ENCODE measurements at places on chromosomes 12 and 14.

DNA sequence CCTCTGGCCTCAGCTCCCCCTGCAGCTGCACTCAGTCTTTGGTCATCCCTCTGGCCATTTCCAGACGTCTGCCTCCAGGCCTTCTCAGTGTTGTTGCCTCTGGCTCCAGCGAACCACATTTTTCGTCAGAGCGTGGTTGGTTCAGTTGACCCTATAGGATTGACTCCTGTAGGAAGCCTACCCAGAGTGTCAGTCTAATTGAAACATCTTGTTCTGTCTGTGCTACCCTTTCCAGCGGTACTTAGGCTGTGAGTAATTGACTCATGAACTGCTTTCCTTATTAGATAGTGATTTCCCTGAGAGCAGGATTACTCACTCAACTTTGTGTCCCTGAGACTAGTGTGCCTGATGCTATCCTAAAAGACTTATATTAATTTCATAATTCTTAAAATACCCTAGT lies 373.2 kb downstream of the ATP23 start:
- no peaks in the 10 kb centered on the region for H3K4me1 ChIP-seq
- H3K4me3 ChIP-seq = no peak overlapping the region
- H3K36me3 ChIP-seq = no peaks in the 10 kb centered on the region
- H3K27me3 ChIP-seq = no peaks in the 10 kb centered on the region
- no peak for DNase-seq

- no peak overlapping the region for H3K4me3 ChIP-seq
- H3K27ac ChIP-seq = peak overlapping the region; percentile 7
- no peak for DNase-seq
- no peaks in the 10 kb centered on the region for H3K27me3 ChIP-seq
Observed at GRCh38 chr14:34650786-34651584, 21.0 kb upstream of the SNX6 start.

DNA sequence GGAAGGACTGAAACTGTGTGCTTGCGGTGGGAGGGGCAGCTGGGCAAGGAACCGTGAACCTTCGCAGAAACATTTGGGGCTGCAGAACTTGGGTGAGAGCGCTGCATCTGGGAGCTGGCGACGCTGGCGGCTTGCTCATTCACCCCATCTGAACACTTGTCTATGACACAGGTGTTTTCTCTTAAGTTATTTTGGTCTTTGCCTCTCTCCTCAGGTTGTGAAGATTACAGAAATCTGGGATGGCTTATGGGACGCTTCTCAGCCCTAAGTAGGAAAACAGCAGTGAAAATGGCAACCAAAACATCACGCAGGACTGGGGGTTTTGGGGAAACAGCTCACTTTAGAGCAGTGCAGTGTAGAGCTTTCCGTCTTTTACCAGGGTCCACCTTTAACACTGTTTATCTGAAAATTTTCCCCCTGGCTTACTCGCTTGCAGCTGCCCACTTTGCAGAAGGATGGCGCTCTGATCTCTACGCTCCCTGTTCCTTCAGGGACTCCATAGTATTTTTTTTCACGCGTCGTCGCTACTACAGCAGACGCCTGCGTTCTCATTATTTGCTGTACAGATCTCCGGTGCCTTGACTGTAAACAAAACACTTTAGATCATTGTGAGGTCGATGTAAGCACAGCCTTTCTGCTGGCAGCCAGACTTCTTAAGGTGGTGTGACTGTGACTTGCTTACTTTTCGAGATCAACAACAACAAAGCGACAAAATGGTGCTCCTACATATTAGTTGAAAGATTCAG lies 2.7 kb upstream of the CDKN1B start:
- peak overlapping the region; percentile 99 for H3K4me3 ChIP-seq
- H3K27ac ChIP-seq = peak overlapping the region; percentile 99
- peaks cover 11% of the 10 kb centered on the region for H3K4me1 ChIP-seq
- H3K36me3 ChIP-seq = no peaks in the 10 kb centered on the region
- no peaks in the 10 kb centered on the region for H3K27me3 ChIP-seq

DNA sequence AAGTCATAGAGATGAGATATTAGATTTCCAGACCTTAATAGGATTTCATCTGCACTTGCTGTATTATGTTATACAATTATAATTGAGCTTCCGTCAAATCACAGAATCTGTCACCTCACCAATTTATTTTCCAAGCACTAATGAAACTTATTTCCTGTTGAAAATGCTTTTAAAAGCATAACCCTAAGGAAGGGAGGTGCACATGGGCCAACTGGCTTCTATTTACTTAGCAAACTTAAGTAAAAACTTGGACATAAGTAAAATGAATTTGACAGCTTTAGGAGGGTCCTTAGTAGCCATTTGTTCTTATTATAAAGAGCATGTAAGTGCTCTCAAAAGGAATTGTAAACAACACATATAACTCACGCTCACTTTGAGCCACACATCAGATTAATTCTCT lies 462.2 kb upstream of the TMPO start:
- H3K36me3 ChIP-seq = no peaks in the 10 kb centered on the region
- H3K27ac ChIP-seq = no peak overlapping the region
- H3K4me3 ChIP-seq = no peak overlapping the region
- H3K4me1 ChIP-seq = no peaks in the 10 kb centered on the region
- no peak for DNase-seq

- H3K4me1 ChIP-seq = no peaks in the 10 kb centered on the region
- H3K4me3 ChIP-seq = no peak overlapping the region
- DNase-seq = no peak
- H3K36me3 ChIP-seq = no peaks in the 10 kb centered on the region
- H3K27me3 ChIP-seq = no peaks in the 10 kb centered on the region
Observed at GRCh38 chr12:90235642-90236041, 527.0 kb upstream of the ATP2B1 start.

DNA sequence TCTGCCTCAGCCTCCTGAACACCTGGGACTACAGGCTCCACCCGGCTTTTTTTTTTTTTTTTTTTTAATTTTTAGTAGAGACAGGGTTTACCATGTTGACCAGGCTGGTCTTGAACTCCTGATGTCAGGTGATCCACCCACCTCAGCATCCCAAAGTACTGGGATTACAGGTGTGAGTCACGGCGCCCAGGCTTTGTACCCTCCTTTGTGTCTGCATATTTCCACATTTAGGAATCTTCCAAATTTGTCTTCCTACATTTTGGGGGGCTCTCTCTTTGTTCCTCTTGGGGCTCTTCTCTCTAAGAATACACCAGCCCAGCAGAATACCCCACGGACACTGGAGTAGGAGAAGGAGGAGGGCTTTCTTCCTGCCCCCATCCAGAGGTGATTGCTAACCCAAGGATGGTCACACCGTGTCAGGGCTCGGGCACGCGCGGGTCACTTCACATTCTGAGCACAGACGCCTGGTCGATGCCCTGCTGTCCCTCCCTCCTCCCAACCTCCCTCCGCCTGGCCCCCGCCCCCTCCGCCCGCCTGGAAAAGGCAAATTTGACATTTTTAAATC lies 2.1 kb upstream of the DNAJC22 start:
- H3K4me3 ChIP-seq = peak overlapping the region; percentile 52
- H3K36me3 ChIP-seq = no peaks in the 10 kb centered on the region
- no peak for DNase-seq
- no peak overlapping the region for H3K27ac ChIP-seq

- no peak overlapping the region for H3K27ac ChIP-seq
- no peaks in the 10 kb centered on the region for H3K27me3 ChIP-seq
- H3K36me3 ChIP-seq = no peaks in the 10 kb centered on the region
- no peak overlapping the region for H3K4me3 ChIP-seq
- no peaks in the 10 kb centered on the region for H3K4me1 ChIP-seq
- DNase-seq = no peak
Observed at GRCh38 chr12:116399055-116399454, 121.6 kb upstream of the MED13L start.

GRCh38 chr14:34983148-34983760 lies 462 bp downstream of the SRP54 start:
- no peaks in the 10 kb centered on the region for H3K27me3 ChIP-seq
- peak overlapping the region; percentile 92 for H3K27ac ChIP-seq
- no peaks in the 10 kb centered on the region for H3K36me3 ChIP-seq
- H3K4me1 ChIP-seq = no peaks in the 10 kb centered on the region
- H3K4me3 ChIP-seq = peak overlapping the region; percentile 85

DNA sequence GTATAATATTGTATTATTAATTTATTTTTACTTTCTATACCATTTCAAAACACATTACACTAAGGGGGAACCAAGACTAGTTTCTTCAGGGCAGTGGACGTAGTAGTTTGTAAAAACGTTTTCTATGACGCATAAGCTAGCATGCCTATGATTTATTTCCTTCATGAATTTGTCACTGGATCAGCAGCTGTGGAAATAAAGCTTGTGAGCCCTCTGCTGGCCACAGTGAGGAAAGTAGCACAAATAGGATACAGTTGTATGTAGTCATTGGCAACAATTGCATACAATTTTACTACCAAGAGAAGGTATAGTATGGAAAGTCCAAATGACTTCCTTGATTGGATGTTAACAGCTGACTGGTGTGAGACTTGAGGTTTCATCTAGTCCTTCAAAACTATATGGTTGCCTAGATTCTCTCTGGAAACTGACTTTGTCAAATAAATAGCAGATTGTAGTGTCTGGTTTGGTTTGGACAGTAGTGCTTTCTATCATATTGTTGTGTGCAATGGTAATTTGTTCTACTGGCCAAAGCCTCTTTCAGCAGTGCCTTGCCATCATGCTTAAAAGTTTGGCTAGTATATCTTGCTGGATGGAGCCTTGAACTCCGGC lies 24.3 kb upstream of the PLEKHD1 start:
- no peak overlapping the region for H3K27ac ChIP-seq
- H3K27me3 ChIP-seq = no peaks in the 10 kb centered on the region
- H3K4me1 ChIP-seq = no peaks in the 10 kb centered on the region
- peak; percentile 59 for DNase-seq

GRCh38 chr14:65478596-65478995 lies 66.1 kb downstream of the FUT8 start:
- no peaks in the 10 kb centered on the region for H3K4me1 ChIP-seq
- no peak overlapping the region for H3K27ac ChIP-seq
- DNase-seq = no peak
- no peaks in the 10 kb centered on the region for H3K27me3 ChIP-seq

- no peaks in the 10 kb centered on the region for H3K36me3 ChIP-seq
- H3K4me1 ChIP-seq = no peaks in the 10 kb centered on the region
- no peaks in the 10 kb centered on the region for H3K27me3 ChIP-seq
Observed at GRCh38 chr14:72739446-72740405, 154.2 kb downstream of the DPF3 start.
